LNCaP clone FGC (cell line): ENCODE measurements at places on chromosomes 7 and 10.
A peak's percentile ranks its signal among the peaks of the same experiment; 100 is the strongest.

DNA sequence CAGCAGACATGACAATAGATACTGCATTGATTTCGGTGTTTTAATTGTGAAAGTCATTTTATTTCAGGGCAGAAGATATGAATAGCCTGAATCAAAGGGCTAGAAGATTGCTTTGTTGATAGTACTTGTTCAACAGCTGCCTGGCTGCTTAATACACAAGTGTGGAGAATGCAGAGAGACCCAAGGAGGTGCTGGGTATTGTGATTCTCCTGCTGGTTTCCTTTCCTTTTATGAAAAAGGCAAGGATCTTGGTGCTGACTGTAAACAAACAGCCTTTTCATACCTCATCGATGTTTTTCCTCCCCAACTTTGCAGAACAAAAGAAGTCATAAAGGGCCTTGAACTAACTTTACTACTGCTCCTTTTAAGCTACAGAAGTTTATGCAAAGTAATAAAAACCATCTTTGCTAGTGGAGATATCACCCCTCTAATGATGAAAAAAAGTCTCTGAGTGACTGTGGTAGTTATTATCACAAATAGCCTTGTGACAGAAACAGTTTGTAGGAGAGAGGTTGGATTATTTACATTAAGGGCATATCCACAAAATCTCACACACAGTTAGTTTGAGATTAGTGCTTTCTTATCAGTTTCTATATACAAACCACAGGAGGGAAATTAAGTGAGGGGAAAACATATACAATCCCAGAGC lies 800.0 kb downstream of the LRMDA start:
- no peak for DNase-seq

DNA sequence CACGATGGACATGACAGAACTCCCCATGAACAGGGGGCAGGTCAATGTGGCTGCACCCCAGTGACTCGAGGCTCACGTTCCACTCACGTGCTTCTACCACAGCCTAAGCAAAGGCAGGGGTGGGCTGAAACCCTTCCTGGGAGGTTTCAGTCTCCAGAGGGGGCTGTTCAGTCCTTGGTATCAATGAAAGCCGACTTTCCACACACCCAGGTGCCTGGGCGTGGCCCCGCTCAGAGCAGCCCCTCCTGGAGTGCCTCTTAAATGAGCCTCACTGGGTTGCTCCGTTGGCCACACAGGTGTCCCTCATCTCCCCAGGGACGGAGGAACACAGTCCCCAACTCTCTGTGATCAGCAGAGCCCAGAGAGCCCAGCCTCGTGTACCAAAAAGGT lies 90.5 kb upstream of the PDGFA start:
- no peak for DNase-seq

DNA sequence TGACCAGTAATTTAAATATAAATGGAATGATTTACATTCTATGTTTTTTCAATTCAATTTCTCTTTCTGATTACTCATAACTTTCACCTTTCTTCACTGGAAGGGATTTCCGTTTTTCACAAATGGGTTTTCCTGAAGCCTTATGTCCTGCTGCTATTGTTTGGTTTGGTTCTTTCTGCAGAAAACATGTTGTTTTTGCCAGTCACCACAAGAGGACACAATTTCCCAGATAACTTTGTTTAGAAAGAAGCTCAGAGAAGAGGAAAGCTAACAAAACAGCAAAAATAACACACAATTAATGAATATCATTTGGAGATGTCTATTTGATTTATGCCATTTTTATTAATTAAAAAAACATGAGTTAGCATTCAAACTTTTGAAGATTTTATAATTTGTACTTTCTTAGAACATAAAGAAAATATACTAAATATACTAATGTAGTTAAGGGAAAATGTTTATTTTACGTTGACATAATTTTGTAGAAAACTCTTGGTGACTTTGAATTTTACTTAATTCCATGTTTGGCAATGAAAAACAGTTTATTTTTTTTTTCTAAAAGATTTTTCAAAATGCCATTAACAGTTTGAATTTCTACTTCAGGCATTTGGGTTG lies 4.6 kb upstream of the TWIST1 start:
- peak; percentile 13 for DNase-seq

GRCh38 chr7:38671911-38672905 lies 41.0 kb upstream of the AMPH start:
- DNase-seq: no peak

GRCh38 chr10:84348860-84349259 lies 20.5 kb downstream of the CCSER2 start:
- no peak for DNase-seq

DNA sequence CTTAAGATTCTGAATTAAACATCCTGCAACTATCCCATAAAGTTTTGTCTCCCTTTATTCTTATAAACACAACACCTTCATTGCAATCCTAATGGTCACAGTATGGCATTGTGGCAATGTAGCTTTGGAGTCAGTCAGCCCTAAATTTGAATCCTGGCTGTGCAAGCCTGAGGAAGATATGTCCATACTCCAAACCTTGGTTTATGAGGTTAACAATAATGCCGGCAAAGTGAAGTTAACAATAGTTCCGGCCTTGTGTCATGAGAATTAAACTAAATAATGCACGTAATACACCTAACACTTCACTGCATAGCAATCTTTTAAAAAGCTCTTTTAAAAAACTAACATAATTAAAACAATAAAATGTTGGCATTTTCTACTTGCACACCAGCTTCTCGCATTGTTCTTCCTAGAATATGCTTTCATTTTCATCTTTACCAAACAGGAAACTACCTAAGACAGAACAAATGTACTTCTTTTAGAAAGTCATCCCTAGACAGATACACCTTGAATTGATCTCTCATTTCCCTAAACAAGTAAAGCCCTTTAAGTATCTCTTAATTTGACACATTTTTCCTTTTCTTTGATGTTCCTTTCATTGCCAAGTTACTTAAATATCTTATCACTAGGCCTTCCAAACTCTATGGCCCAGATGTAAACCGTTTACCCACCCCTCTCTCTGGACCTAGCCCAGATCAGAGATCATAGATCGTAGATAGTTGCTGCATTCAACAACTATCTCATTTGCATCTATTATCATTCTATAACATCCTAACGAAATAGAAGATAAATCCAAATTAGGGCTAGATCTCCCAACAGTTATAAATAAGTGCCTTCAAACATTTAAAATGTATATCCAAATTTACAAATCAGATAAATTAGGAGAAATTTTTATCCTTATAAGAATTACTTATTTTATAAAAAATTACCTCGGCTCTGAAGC lies 66.7 kb downstream of the CREB3L2 start:
- DNase-seq: no peak

GRCh38 chr7:54541669-54542625 lies at the start of gene VSTM2A:
Gene VSTM2A (plus strand): TSS chr7:54542375. CDS start chr7:54542731, 356 bp downstream.
- DNase-seq: no peak

GRCh38 chr10:25052012-25052411 lies 35.6 kb downstream of the THNSL1 start:
- no peak for DNase-seq

DNA sequence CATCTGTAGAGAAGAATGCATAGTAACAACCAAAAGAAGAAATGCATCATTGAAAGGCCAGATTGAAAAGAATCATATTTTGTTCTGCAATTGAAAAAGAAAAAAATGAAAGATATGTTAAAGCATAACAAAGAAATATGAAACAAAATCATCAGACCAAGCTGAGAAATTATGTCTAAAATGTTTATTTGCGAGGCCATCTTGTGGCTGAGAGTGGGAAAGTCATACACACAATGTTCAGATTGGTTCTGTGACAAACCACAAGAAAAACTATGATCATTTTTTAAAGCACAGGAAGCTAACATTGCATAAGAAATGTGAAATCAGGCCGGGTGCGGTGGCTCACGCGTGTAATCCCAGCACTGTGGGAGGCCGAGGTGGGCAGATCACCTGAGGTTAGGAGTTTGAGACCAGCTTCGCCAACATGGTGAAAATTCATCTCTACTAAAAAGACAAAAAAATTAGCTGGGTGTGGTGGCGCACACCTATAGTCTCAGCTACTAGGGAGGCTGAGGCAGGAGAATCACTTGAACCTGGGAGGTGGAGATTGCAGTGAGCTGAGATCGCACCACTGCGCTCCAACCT lies 36.6 kb downstream of the ABCB5 start:
- no peak for DNase-seq

- no peak for DNase-seq
Measured at GRCh38 chr10:61099756-61100155, 155.8 kb upstream of the RHOBTB1 start.

DNA sequence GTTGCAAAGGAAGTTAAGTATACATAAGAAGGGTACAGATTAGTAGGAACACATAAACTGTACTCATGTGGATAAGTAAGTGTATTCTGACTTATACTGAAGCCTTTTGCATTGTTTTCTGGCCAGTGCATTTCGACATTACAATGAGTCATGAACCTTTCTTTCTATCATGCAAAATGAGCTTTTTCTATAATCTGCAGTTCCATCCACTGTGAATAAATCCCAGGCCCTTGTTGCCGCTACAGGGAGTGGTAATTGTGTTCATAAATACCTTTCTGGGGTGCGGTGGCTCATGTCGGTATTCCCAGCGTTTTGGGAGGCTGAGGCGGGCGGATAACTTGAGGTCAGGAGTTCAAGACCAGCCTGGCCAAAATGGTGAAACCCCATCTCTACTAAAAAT lies 858.3 kb downstream of the GRM8 start:
- no peak for DNase-seq

- no peak for DNase-seq
Measured at GRCh38 chr7:149846436-149847046, 8.4 kb downstream of the ZNF862 start.

- DNase-seq: no peak
Measured at GRCh38 chr7:117448655-117449054, 21.4 kb upstream of the ASZ1 start.

DNA sequence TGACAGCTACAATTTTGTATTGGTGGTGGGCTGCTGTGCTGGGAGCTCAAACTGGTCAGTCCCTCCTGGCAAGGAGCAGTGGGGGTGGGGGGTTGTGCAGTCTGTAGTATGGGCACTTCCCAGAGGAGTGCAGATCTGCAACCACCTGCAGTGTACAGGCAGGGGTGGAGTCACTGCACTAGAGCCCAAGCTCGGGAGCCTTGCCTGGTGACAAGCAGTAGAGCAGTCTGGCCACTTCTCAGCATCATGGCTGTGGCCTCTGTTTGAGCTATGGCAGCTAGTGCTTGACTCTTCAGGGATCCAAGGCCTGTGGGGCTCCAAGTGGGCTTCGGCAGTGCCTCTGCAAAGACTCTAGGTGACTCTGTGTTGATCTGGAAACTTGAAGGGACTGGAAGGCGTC lies 585.1 kb upstream of the GRM3 start:
- no peak for DNase-seq

- no peak for DNase-seq
Measured at GRCh38 chr7:69761290-69761922, 163.1 kb downstream of the AUTS2 start.

DNA sequence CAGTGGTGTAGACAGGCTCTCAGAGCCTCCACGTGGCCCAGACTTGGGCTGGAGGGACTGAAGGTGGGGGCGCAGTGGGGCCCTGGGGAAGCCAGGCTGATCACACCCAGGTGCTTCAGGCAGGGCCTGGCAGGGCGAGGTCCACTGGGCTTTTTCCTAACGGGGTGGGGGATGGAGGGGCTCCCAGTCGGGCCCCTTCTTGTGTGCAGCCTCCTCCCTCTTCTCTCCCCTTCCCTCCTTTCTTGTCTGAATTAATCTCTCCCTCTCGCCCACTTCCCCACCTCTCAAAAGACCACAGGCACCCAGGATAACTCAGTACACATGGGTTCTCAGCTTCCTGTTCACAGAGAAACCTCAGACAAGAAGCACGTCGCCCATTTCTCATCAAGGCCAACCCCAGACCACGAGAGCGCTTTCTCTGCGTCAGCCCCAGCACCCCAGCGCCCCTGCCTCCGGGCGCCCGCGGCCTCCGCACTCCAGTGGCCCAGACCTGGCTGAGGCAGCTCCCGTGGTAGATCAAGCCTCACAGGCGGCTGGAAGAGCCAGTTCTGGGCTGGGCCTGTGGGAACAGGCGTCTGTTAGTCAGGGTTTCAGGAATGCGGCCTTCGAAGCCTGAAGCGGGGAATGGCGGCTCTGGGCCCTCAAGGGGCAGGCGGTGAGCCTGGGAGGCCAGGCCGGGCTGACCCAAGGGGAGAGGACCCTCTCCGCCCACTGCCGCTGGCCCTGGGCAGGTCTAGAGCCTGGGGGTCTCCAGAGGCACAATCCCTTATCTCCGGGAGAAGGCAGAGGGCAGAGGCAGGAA lies 50.6 kb downstream of the PWWP2B start:
- no peak for DNase-seq

- DNase-seq: no peak
Measured at GRCh38 chr10:59505926-59506325, 143.6 kb upstream of the FAM13C start.

GRCh38 chr7:66609176-66609575 lies 19.5 kb upstream of the KCTD7 start:
- no peak for DNase-seq

DNA sequence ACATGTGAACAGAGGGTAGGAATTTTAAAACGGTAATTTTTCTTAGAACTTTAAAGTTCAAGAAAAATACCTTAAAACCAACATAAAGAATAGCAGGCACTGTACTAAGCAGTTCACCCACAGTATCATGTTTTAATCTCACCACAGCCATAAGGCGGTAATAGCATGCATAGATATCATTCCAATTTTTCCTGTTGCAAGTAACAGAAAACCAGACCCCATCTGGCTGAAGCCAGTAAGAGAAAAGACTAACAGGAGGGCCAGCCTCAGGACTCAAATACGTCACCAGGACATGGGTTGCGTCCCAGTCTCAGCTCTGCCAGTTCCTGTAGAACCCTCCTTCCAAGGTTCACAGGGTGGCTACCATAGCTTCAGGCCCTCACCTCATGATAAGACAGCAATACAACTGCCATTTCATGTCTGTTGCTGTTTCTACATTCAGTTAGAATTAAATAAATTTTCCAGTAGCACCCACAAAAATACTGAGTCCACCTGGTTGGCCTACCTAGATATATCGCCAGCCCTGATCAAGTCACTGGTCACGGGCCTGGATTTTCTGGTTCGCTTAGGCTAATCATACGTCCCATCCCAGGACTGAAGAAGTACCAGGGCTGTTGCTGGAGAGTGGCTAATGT lies 2.0 kb upstream of the RNF32 start:
- DNase-seq: no peak

DNA sequence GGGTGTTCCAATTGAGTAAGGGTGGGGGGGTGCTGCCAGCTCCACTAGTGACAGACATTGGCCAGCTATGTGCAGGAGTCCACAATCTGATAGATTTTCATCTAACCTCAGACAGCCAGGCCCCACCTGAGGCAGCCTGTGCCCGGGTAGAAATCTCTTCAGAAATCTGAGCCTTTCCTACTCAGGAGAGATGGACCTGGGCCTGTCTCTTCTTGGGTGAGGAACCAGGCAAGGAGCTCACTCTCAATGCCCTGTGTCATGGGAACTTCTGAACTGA lies 86.9 kb downstream of the UBE2H start:
- DNase-seq: no peak
